ENCODE measurements at places on chromosomes 7 and 10.

GRCh38 chr10:116720668-116721546 lies 21.5 kb downstream of the HSPA12A start:
- DNase-seq, result no peak

DNA sequence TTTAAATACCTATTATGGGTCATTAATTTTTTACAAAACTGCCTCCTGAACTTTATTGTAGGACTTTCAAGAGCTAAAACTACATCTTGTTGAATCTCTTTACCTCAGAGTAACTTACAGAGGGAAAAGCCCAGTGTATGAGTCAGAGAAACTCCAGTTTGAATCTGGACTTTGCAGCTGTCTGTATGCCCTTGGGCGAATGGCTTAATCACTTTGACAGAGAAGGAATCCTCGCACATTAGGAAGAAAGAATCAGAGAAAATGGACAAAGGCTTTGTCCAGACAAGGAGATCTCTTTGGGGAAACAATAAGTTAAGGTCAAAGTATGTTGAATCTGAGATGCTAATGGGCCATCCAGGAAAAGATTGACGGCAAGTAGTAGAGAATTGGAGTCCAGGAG lies 484.2 kb upstream of the CELF2 start:
- DNase-seq, result no peak

DNA sequence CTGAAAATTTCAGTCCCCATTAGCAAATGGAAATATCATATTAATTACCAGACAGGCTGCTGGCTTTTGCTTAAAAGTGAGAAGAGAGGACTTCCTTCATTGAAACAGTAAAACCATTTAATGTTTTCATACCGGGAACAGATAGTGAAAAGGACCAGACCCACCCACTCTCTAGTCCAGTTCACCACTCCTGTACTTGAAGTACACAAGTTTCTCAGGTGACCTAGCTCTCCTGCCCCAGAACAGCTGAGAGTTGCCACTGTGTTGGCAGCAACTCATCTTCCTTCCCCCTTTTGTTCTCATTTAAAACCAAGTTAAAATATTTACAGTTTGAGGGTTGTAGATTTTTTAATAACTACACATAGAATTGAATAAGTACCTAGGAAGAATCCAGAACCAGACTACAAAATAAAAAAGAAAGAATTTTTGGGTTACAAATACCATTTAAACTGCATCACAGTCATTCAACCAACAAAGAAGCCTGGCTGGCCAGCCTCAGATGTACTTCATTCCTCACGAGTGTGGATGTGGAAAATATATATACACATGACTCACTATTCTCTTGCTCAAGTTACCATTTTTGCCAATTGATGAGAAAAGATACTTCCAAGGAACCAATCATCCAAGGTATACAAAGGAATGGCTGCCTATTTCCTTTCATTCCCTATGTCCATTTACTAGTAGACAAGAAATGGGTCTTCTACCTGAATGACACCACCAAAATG lies 68.1 kb downstream of the VPS41 start:
- DNase-seq, result no peak

- no peak for DNase-seq
Measured at GRCh38 chr7:129561677-129562359, 49.7 kb upstream of the NRF1 start.

DNA sequence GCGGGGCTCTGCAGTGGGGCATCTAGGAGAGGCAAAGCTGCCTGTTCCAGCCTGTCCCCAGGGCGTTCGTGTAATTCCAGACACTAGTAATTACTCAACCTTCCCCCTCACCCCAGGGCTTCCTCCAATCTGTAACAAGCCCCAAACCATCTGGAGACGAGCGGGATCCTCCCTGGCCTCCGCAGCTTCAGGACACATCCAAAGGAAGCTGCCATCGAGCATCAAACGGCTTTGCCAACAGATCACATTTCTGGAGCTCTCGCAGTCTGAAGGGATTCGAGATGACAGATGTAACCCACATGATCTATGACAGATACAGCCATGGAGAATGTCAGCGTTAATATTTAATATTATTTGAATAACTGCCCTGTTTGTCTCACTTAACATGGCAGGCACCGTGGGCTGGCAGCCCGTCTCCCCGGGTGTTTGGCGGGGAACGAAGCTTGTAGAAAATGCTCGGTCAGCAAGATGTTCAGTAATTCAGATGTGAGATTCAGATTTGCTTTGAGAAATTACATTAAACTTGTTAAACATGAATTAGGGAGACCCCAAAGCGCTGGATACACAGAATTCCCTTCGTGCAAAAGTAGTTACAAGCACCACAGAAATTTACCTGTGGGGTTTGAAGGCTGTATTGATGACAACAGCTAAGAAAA lies 108.5 kb upstream of the C7orf33 start:
- no peak for DNase-seq

GRCh38 chr7:4277936-4278335 lies 404.2 kb upstream of the FOXK1 start:
- DNase-seq, result no peak

DNA sequence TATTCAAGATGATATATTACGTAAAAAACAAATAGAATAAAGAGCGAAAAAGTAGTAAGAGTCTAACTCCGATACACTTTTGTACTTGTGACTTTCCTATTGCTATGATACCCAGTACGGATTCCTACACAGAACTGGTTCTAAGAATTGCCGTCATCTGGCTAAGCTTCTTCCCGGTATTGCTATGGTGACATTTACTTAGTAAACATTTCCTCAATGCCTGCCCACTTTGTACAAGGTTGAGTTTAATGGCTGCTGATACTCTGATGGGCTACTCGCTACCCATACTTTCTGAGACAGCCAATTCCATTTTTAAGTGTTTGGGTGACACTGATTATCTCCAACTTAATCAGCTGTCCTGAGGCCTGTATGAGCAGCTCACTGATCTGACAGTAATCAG lies 55.6 kb downstream of the OSBPL3 start:
- no peak for DNase-seq

GRCh38 chr10:91190876-91191583 lies 29.4 kb upstream of the PCGF5 start:
- DNase-seq, result no peak

- DNase-seq, result no peak
Measured at GRCh38 chr7:127251465-127252376, 1.0 kb downstream of the GRM8 start.

GRCh38 chr7:102140952-102141370 lies 145.7 kb upstream of the SH2B2 start:
- DNase-seq, result no peak

GRCh38 chr7:130398526-130399090 lies 18.3 kb downstream of the CPA1 start:
- DNase-seq, result no peak

GRCh38 chr7:111320133-111320532 lies 229.2 kb downstream of the LRRN3 start:
- DNase-seq, result no peak

All from stimulated activated CD8-positive, alpha-beta memory T cell treated with anti-CD3 and anti-CD28 coated beads, Interleukin-4, amount 100 ng/mL, for 1 hour (primary cell).